ENCODE measurements at places on chromosomes 7 and 10.
A peak's percentile ranks its signal among the peaks of the same experiment; 100 is the strongest.

DNA sequence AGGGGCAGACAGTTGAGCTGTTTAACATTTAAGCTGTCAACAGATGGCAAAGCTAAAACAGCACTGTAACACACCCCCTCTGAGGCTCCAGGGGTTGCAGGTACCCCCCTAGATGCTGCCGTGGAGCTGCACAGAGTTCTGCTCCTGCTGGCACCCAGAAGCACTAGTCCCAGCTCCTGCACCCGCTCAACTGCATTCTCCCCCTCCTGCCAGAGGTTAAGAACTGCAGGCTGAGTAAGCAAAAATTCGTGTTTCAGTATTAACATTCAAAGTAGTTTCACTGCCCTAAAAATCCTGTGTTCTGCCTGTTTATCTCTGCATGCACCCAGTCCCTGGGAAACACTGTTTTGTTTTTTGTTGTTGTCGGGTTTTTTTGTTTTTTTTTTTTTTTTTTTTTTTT is 790.8 kb upstream of the KCND2 start:
- DNase-seq: no peak

DNA sequence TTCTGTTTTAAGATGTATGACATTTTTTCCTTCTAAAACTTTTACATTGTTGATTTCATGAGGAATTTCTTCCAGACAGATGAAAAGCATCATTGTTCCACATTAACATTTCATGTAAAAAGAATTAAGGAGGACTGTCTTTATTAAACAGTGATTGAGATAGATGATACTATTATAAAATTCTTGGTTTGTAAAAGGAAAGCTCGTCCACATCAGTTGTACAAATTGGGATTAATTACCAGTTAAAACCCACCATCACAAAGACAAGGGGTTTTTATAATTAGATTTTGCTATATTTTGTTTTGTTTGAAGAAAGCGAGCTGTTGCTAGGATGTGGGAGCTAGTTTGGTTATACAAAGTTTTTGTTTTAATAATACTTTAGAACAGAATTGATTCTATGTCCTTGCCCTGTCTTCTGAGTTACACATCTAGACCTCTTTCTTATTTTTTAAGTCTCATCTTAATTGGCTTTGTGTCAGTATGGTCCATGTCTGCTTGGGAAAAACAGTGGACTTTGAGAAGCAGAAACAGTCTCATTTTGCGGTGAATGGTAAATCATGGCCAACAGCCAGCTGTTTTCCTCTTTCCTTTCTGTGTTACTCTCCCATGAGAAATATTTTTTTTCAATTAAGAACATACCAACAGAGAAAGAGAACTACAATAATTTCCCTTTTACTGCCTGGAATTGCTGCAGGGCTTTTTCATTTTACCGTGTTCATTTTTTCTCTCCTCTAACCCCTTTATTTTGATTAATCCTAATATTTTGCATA is 3.2 kb downstream of the TES start:
- no peak for DNase-seq

GRCh38 chr10:71268247-71268691 is 50.8 kb upstream of the SLC29A3 start:
- no peak for DNase-seq

GRCh38 chr10:35498693-35499092 is 106.4 kb upstream of the GJD4 start:
- DNase-seq: no peak

DNA sequence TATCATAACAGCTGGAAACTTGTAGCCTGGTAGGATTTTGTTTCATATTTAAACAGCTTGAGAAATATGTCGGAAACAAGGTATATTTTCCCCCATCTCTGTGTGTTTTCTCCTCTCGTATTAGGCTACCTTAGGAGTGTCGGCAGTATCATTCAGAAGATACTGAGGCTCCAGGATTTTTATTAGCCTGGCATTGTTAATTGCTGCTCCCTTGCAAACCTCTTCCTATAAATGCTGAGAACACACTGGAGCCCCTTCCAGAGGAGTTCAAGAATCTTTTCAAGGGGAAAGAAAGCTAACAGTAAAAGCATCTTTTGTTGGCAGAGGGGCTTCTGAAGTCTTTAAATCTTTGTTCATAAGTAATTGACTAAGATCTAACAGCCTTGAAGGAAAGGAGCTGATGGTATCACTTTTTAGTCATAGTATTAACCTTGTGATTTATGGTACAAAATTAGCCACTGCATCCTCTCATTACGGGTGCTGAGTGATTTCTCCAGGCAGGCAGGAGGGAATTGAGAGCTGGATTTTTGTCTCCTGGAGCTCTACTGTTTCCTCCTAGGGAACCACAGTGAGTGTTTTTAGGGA is 998.7 kb downstream of the LRMDA start:
- no peak for DNase-seq

- DNase-seq: no peak
Measured at GRCh38 chr10:80517416-80518142, 20.1 kb upstream of the SH2D4B start.

GRCh38 chr10:117503244-117504205 is 39.0 kb upstream of the EMX2 start:
- DNase-seq: no peak

- no peak for DNase-seq
Measured at GRCh38 chr10:132644527-132645246, 107.1 kb downstream of the INPP5A start.

GRCh38 chr10:71362141-71362540 is 34.6 kb upstream of the CDH23 start:
- no peak for DNase-seq

- DNase-seq: no peak
Measured at GRCh38 chr7:156932006-156932405, 17.5 kb upstream of the NOM1 start.

- DNase-seq: no peak
Measured at GRCh38 chr10:95389982-95390381, 99.2 kb upstream of the PDLIM1 start.

DNA sequence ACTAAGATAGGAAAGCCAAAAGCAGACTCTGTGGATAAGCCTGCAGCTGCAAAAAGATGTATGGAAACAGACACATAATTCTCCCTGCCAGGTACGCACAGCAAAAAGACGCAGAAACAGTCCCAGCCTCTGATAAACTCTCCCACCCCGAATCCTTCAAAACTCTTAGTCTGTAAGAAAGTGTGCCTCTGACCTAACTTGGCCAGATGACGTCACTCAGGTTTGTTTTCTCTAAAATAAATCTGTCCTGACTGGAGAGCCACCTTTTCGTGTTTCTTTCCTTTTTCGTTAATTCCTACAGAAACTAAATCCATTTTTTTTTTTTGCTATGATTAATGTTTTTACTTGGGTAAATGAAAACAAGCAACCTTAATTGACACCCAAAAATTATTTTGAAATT is 793.8 kb downstream of the SORCS1 start:
- DNase-seq: no peak

DNA sequence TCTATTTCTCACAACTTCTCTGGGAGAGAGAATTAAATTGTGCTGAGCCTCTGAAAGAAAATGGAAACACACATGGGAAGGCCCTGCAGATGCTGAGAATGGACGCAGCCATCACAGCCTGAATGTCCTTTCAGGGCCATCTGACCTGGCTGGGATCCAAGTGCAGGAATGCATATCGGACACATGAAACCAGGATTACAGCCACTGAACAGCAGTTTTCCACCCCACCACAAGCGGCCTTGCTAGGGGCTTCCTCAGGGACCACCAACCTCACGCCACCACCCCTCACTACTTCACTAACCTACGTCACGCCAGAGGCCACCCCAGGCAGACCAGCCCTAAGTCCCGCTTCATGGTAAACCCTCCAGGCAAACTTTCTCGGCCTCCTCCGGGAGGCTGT is 103.3 kb downstream of the DIP2C start:
- no peak for DNase-seq

- DNase-seq: no peak
Measured at GRCh38 chr7:152513861-152514770, 78.3 kb upstream of the KMT2C start.

DNA sequence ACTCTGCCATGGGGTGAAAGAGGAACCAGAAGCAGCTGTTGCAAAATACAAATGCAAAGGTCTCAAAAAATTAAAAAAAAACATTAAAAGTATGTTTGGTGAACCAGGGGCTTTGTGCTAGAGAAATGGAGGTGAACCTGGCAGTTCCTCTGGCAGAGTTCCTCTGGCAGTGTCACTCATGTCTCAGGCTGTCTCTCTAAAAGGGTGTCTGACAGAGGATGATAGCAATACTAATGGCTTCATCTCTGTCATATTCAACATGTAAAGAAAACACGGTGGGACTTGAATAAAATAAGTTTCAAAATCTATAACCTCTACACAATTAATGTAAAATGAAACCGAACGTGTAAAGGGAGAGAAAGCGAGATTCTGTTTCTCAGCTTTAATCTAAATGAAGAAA is 375.7 kb upstream of the VWC2 start:
- no peak for DNase-seq

- DNase-seq: no peak
Measured at GRCh38 chr7:114070246-114070645, 151.4 kb upstream of the PPP1R3A start.

GRCh38 chr7:80763289-80763688 is 124.8 kb downstream of the CD36 start:
- DNase-seq: no peak

GRCh38 chr7:11317766-11318165 is 344.1 kb downstream of the PHF14 start:
- no peak for DNase-seq

DNA sequence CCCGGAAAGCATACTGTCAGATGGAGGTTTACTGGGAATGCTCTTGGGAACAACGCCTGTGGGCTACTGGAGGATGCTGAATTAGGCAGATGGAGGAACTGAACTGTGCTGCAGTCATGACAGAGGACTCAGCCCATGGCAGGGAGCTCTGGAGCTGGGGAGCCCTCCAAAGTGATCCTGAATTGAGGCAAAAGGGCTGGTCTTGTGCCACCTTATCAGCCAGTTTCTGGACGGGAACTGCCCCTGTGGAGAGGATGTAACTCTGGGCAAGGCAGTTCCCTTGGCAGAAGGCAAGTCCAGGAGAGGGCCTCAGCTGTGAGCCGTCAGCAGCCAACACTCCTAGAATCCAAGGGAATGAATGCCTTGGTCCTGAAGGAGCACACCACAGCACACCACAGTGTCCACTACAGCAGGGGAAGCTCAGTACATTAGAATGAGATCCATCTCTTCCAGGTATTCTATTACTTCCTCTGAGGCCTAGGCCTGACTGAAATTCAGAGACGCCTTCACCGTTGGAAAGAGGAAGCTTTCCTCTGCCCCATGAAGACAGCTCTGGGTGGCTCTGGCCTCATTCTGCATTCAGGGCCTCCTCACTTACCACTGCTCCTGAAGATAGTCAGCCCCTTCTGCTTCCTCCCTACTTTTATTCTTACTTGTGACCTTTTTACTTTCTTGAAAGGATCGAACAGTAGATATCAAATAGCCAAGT is 139.6 kb upstream of the GPR26 start:
- no peak for DNase-seq

DNA sequence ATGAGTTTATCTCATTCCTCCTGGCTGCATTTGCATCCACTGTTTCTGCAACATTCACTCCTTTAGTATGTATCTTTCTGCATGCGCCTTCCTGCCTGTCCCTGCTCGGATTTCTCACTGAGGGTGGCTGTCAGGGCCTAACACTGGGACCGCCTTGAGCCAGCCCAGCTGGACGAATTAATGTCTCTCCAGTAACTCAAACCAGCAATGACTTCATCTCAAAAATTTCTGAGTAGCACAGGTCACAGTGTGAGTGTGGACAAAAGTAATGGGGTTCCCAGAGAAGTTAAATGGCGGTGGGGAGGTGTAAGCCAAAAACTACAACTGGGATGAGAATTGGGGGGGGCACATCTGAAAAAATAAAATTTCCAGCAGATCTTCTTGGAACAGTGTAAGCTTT is 444.0 kb upstream of the MGMT start:
- no peak for DNase-seq

- DNase-seq: peak; percentile 61
Measured at GRCh38 chr7:27961255-27961654, 219.3 kb downstream of the JAZF1 start.

- DNase-seq: no peak
Measured at GRCh38 chr10:29276251-29276850, 12.5 kb upstream of the LYZL1 start.

- DNase-seq: no peak
Measured at GRCh38 chr7:1106793-1107421, 19.0 kb downstream of the GPER1 start.

DNA sequence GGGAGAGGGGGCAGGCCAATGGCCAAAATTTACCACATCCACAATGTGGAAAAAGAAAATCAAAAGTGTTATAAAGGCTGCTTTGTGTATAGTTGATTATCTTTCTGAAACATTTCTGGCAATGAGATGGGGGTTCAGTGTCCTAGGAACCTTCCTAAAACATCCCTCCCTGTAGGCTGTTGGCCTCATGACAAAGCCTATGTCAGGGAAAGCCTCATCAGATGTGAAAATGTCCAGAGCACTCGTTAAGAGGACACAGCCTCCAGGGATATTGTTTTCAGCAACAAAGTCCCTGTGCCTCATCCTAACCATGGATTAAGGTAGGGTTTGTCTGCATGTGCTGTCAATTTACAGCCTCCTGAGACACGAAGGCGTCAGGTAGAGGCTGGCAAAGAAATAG is 17.0 kb downstream of the SUN3 start:
- no peak for DNase-seq

DNA sequence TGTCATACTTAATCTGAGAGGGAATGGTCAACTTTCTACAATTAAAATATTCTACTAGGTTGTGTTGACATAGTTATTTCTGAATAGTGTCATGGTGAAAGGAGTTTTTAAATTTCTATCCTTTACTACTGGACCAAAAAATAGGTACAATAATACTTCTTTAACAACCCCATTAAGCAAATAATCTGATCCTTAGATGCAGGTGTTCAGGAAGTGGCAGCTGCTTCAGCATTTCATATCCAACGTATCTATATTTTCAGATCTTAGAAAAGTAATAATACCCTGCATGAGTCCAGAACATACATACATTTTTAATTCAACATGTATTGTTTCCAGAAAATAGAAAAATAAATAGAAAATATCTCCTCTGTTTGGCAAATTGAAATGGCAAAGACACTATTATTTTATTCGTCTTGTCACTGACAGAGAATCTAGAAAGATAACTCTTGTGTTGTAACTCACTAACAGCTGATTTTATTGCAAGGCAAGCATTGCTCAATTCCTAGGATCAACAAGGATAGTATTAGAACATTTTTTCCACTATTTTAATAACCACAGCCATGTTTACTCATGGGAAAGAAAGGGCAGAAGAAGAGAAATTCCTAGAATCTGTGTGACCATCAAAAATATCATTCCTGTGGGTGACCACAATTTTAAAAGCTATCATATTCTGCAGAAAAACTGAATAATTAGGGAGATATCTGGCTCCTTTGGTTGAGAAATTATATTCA is 159.3 kb upstream of the CNTNAP2 start:
- no peak for DNase-seq

DNA sequence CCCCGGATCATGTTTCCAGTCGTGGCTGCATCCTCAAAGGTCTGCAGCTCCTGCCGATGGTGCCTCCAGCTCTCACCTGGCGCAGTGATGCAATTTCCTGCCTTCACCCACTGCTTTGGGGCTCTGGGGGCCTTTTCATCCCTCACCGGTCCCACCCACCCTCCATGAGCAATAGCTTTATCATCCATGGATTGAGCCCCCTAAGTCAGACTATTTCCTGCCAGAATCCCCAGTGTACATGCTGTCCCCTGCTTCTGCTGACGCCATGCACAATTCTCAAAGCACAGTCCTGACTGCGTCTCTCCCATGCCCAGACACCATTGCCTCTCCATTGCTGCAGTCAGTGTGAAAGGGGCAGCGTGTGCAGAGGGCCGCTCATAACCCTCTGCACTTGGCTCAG is 49.7 kb downstream of the FAM241B start:
- DNase-seq: no peak

Data from amniotic stem cell (primary cell).